ENCODE measurements at places on chromosomes 6 and 20.

GRCh38 chr6:129133770-129134192 is 250.8 kb downstream of the LAMA2 start:
- no peak for DNase-seq

DNA sequence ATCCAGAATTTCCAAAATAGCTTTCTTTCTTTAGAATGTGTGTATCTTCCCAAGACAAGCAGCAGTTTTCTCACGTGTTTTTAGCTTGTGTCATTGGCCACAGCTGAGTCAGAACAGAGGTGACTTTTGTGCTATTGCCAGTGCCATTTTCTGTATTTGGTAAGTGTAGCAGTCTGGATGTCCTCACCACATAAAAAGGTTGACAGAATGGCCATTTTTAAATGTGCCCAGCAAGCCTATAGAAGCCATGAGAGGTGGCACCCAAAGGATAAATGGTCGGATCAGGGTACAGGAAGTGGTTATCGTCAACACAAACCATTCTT is 269.5 kb upstream of the HSF2 start:
- DNase-seq = no peak

DNA sequence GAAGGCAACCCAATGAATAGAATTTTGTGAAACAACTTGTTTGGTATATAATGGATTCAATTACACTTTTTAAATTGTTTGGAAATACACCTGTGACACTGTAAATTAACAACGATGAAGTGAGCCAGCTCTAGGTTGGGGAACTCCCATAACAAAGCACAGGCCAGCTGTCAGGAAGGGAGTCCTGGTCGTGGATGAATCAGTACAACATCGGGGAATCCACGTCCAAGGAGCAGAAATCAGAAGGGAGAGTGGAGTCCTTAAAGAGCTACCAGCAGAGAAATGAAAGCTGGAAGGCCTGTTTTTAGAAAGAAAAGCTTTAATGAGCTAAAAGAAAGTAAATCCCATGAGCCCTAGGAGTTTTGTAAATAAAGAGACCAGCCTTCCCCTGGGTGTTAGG is 223.1 kb upstream of the SLC35B3 start:
- no peak for DNase-seq

DNA sequence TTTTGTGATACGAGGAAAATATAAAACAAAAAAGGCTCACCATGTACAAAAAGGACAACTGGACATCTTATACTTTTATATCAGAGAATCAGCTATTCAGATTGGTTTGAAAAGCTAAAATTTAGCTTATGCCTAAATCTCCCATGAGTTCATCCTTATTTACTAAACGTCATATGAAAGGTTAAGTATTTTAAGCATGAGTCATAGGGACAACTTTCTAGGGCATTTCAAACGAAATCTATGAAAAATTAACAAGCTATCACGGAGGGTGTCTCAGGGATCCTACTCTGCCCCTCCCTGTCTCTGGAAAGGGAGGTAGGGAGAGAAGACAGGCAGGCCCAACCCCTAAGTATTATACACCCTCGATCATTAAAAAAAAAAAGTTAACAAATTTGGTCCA is 124.1 kb upstream of the LOC128125822 start:
- DNase-seq = no peak

GRCh38 chr6:56003616-56004015 is 128.2 kb upstream of the BMP5 start:
- DNase-seq = no peak

GRCh38 chr6:16316741-16317251 is 78.4 kb downstream of the GMPR start:
- DNase-seq = peak; percentile 37

- DNase-seq = no peak
These were observed 660.2 kb downstream of the EPHA7 start for GRCh38 chr6:92759178-92759577.

GRCh38 chr6:131673184-131673583 is 28.0 kb downstream of the OR2A4 start:
- no peak for DNase-seq

DNA sequence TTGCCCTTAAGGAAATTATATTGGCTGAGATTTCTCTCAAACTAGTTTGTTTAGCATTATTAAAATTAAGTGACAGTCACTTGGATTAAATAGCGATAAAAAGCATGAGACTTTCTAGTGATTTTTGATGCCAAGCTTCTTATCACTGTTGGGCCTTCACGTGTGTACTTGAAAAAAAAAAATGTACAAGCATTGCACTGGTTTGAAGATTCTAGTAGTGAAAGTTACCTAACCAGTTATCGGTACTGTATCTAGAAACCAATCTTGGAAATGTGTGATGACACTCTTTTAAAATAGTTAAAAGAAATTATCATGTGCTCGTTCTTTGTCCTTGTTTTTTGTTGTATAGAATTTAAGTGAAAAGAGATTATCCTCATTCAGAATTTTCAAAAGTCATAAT is 102.1 kb downstream of the SCAF8 start:
- no peak for DNase-seq

DNA sequence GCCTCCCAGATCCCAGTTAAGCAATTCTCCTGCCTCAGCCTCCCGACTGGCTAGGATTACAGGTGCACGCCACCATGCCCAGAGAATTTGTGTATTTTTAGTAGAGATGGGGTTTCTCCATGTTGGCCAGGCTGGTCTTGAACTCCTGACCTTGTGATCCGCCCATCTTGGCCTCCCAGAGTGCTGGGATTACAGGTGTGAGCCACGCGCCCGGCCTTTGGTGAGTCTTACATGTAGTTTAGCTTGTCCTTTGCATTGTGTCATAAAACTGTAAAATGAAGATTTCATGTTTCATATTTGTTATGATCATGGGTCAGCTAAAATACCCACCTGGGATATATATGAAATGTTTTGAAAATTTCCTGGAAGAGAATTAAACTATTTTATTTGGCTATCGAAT is 183.5 kb downstream of the SASH1 start:
- no peak for DNase-seq

DNA sequence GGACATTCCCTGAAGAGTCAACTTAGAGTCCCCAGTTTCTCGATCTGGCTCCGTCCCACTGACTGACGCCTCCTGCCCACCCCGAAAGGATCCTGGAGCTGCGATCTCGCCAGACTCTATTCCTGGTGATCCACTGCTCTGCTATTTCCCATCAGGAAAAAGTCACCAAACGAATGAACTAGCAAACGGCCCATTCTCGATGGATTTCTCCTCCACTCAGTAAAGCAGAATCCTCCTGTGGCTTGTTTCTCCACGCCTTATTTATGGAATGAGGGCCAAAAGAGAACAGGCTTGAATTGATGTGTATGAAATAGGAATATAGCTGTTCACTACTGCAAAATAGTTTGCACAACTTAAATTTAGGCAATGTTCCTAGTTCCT is 5.4 kb downstream of the NKX2-4 start:
- DNase-seq = no peak

GRCh38 chr6:16108921-16109658 is 19.8 kb upstream of the MYLIP start:
- no peak for DNase-seq

- DNase-seq = no peak
These were observed 706 bp upstream of the SNX14 start for GRCh38 chr6:85594197-85594930.

- no peak for DNase-seq
These were observed 101.3 kb downstream of the SMOC2 start for GRCh38 chr6:168542301-168542700.

- DNase-seq = no peak
These were observed 101.9 kb downstream of the EPB41L2 start for GRCh38 chr6:130961148-130961547.

GRCh38 chr20:36645998-36646397 is at the start of gene SLA2:
Gene SLA2, minus strand, starts transcription at chr20:36646196. Its CDS starts 4,861 bp downstream, at chr20:36641335.
- DNase-seq = no peak

- peak; percentile 22 for DNase-seq
These were observed 39.2 kb downstream of the LIN28B start for GRCh38 chr6:104995989-104996617.

- no peak for DNase-seq
These were observed 24.2 kb upstream of the PNPLA1 start for GRCh38 chr6:36245572-36246061.

GRCh38 chr6:98808541-98809210 is 25.7 kb upstream of the POU3F2 start:
- DNase-seq = no peak

- DNase-seq = no peak
These were observed 1414.1 kb upstream of the EYS start for GRCh38 chr6:67121115-67121514.

- DNase-seq = no peak
These were observed 67.8 kb downstream of the RNF182 start for GRCh38 chr6:13992417-13993055.

DNA sequence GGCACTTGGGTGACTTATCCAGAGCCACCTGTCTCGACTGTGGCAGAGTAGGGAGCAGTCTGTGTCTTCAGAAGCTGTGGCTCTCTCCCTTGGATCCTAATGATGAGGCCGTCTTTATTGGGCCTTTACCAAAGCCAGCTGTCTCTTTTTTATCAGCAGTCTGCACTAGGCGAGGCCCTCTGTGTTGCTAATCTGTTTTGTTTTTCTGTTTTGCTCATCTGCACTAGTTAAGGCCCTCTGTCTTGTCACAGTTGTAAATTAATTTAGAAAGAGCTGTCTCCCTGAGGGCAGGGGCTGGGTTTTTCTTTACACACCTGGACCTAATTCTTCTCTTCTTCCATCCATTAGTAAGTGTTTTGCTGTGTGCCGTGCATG is 45.0 kb downstream of the CDS2 start:
- DNase-seq = no peak

- no peak for DNase-seq
These were observed 42.2 kb upstream of the SPTLC3 start for GRCh38 chr20:12966468-12967085.

- no peak for DNase-seq
These were observed 52.5 kb downstream of the BCAS1 start for GRCh38 chr20:54017846-54018245.

- no peak for DNase-seq
These were observed 342.7 kb downstream of the ESR1 start for GRCh38 chr6:152150196-152150595.

- no peak for DNase-seq
These were observed 347.6 kb upstream of the IMPG1 start for GRCh38 chr6:76420094-76420493.

GRCh38 chr20:57257701-57258453 is 8.6 kb downstream of the BMP7 start:
- no peak for DNase-seq

- no peak for DNase-seq
These were observed 11.2 kb upstream of the PYGB start for GRCh38 chr20:25236450-25237304.

- no peak for DNase-seq
These were observed 517.8 kb downstream of the PKHD1 start for GRCh38 chr6:51569594-51569993.

- DNase-seq = no peak
These were observed 668.9 kb upstream of the CITED2 start for GRCh38 chr6:140043357-140043756.

DNA sequence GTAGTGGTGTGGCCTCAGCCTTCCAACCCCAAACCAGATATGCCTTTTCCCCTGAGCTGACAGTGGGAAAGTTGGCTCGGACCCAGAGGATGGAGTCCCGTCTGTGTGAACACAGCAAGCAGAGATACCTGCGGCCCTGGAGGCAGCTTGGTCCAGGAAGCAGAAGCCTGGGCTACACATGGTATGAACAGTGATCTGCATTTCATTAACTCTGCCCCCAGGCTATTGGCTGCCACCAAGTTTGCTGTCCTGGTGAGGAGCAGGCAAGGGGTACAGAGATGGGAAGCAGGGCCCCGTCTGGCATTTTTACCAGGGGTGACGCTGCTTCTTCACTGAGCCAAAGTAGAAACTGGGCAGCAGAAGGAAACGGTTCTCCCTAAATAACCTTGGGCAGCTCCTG is 90.0 kb downstream of the EDN3 start:
- DNase-seq = no peak

DNA sequence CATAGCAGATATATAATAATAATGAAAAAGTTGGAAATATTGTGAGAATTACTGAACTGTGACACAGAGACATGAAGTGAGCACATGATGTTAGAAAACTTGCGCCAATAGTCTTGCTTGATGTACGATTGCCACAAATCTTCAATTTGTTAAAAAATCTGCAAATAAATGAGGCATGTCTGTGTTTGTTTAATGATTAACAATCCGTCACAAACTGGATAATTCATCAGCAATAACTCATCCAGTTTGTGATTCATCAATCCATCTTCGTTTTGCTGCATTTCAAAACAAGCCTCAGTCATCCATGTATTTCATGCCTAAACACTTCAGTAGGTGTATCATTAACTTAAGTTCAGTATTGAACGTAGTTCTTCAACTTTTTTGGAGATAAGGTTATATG is 25.5 kb upstream of the SMIM26 start:
- DNase-seq = no peak

- DNase-seq = no peak
These were observed 73.7 kb downstream of the LYRM2 start for GRCh38 chr6:89564752-89565427.

- DNase-seq = no peak
These were observed 2.9 kb upstream of the TDRD6 start for GRCh38 chr6:46684771-46685170.

DNA sequence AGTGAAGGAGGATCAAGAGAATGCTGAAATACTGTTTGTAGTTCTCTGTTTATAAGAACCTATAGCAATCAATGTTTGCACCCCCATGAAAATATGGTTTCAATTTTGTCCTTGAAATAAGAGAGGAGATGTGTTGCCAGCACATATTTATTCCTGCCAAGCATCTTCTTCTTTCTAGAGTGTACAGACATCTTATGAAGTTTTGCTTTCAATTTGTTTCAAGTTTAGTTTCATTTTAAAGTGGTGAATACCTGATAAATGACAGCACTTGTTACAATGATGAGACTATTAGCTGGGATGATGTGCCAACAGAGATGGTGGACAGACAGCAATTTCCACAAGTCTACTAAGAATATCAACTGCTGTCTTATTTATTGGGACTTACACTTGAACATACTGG is 39.2 kb upstream of the CENPW start:
- no peak for DNase-seq

- DNase-seq = no peak
These were observed 1297.5 kb upstream of the CITED2 start for GRCh38 chr6:140671926-140672325.

DNA sequence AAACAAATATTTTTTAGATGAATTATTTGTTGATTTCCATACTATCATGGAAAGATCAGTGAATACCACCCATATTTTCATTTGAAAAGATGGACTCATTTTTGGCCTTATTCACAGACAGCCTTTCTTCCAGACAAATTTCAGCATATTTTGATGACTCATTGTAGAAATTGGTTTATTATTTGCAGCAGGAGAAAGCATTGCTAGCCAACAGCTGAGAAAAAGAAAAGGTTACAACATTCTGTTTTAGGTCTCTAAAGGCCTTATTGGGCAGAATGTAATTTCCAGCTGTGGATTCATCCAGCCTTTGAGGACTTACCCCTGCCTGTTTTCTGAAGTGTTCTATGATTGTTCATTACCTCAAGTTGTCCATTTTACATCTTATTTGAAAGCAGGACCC is 201.9 kb downstream of the PLCB4 start:
- DNase-seq = no peak
